ENCODE measurements at places on chromosomes 2 and 18. TPM values are rescaled to one million over a fixed set of nuclear protein-coding genes. Genes with fewer than 3 reads are reported as not detected.

GRCh38 chr18:59959606-59960005 is 59.8 kb downstream of the PMAIP1 start:
- no peak for DNase-seq

- DNase-seq: no peak
Measured at GRCh38 chr2:111904726-111905474, 6.5 kb downstream of the MERTK start.

DNA sequence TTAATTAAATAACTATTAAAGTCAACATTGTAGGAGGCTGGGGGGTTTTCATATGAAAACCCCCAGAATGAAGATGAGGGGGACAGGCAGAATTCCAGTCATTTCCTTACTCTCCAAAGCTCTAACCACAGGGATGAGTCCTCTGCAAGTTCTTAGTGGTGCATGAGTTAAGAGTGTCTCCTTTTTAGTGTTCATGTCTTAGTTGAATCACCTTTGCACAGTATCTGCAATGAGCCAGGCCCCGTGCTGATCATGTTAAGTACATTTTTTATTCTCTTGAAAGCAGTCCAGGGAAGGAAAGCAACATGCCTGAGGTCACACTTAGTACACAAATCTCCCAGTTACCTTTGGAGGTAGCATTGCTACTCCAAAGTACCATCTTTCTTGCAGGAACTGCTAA is 25.7 kb upstream of the MSGN1 start:
- no peak for DNase-seq

DNA sequence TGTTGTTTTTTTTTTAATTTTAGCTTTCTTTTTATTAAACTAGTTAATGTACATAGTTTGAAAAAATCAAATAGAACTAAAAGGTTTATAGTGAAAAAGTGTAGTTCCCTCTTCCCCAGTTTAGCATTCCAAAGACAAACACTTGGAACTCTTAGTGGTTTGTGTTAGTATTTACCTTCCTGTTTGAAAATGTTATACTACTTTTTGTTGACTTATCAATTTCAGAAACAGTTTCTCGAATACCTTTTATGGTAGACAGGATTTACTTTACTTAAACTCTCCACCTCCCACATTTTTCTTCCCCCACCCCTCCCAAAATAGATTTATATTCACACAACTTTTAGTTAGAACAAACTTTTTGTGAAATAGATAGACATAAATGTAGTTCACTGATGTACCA is 26.7 kb downstream of the PLEKHA3 start:
- DNase-seq: no peak

- no peak for DNase-seq
Measured at GRCh38 chr2:223474893-223475292, 127.3 kb downstream of the SCG2 start.

The SH3BP4 gene
- total RNA-seq: 58.6 TPM

- DNase-seq: no peak
Measured at GRCh38 chr2:151262629-151263028, 966 bp upstream of the RBM43 start.

DNA sequence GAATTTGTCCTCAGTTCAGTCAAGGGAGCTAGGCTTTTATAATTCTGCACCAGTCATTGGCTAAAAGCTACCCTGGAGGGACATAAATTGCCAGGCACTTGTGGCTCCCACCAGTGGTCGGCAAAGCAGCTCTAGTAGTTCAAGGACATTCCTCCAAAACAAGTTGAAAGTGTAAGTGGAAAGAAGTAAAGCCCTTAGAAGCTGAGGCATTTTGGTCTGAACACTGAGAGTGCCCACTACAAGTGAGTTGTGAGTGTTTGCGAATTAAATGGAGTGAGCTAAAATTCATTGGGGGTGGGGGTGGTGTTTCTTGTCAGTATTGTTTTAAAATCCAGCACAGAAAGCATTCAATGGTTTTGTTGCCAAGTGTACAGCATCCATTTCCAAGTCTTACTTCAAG is 879.9 kb upstream of the CDH2 start:
- DNase-seq: no peak

- DNase-seq: no peak
Measured at GRCh38 chr2:32452338-32453064, 95.7 kb downstream of the BIRC6 start.

The SEC11C gene
- total RNA-seq: 24.6 TPM

The LAMA3 gene
- total RNA-seq: 1.7 TPM

The RFX8 gene
- total RNA-seq: 5.0 TPM

The CRYGD gene
- not detected for total RNA-seq

GRCh38 chr18:34840256-34840826 is 130.2 kb downstream of the DTNA start:
- DNase-seq: no peak

DNA sequence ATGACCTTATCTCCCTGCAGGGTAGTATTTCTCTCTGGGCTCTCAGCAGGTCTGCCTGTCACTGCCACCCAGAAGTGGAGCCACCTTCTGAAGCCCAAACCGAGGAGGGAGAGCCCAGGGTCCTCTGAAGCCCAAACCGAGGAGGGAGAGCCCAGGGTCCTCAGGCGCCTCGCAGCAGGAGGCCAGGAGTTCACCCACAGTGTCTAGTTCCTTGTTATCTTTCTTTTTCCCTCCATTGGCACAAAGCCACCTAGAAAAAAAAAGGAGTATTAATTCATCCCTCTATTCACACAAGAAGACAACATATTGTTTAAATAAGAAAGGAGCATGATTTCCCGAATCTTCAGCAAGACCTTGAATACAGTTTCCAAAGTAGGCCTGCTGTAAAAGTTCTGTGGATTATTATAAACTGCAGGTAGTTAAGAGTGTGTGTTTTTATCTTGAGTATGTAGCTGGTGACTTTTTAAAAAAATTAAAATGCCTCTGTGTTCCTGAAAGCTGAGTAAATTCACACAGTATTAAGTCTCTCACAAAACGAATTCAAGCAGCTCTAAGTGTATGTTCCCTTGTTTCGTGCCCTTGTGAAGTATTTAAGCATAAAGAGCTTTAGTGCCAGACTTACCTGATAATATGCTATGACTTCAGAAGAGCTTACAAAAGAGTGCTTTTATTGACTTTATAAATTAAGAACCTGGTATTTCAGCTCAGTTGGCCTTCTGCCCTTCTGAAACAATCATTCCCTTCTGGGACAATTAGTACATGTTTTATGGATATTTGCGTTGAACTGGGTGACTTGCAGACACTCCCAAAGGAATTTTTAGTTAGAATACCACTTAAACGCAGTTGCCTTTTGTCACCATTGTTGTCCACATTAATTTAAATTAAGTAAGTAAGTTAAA is 11.7 kb upstream of the GRHL1 start:
- DNase-seq: no peak

The AQP12B gene
- total RNA-seq: not detected

The OSGEPL1 gene
- 4.2 TPM for total RNA-seq

DNA sequence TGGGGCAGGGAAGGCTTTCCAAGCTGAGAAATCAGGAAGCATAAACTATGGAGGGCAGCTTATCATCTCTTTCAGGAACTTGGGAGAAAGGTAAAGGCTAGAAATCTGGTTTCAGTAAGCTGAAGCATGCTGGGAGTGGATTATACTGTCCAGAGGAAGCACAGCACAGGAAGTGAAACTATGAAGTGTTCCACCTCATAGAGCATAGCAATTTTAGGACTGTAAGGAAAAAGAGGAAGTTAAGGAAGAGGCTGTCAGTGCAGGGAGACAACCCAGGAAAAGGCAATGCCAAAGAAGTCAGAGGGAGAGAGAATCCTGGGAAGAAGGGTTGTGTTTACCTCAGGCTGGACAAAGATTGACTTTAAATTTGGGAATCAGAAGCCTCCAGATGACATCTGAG is 51.9 kb downstream of the EFEMP1 start:
- DNase-seq: no peak

GRCh38 chr2:8491296-8492027 is 190.4 kb upstream of the ID2 start:
- DNase-seq: no peak

DNA sequence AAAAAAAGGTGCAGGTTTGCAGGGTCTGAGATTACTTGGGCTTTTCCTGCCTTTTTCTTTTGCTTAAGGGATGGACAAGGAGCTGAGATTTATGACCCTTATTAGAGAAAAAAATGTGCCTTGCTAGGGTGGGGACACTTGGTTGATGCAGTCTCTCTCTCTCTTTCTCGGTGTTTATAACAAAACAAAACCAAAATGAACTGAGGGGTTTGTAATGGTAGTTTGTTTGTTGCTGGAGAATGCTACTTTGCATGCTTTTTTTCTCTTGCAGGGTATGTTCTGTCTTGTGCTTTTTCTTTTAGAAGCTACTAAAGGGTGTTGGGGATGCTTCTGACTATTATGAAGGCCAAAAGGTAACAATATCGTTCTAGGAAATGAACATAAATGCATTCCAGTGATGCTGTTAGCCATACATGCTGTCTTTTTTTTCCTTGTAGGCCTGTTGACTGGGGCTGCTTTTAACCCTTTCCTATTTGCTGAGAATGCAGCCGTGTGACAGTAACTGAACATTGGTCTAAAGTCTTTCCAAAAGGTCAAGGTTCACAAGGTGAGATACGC is 435 bp downstream of the ZNF532 start:
- no peak for DNase-seq

DNA sequence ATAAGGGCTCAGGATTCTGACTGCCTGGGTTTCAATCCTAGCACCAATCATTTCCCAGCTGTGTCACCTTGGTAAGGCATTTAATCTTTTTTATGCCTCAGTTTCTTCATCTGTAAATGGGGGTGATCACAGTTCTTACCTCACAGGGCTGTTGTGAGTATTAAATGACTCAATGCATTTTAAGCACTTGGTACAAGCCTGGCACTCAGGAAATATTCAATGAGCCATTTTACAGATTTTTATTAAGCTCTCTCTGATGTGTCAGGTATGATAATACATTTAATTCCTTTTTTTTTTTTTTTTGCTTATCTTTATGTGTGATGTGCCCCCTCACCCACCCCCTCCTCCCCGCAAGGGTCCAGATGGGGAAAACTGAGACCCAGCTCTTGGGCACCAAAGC is 12.0 kb downstream of the SPEG start:
- DNase-seq: no peak

- DNase-seq: no peak
Measured at GRCh38 chr2:8116661-8117060, 565.2 kb upstream of the ID2 start.

DNA sequence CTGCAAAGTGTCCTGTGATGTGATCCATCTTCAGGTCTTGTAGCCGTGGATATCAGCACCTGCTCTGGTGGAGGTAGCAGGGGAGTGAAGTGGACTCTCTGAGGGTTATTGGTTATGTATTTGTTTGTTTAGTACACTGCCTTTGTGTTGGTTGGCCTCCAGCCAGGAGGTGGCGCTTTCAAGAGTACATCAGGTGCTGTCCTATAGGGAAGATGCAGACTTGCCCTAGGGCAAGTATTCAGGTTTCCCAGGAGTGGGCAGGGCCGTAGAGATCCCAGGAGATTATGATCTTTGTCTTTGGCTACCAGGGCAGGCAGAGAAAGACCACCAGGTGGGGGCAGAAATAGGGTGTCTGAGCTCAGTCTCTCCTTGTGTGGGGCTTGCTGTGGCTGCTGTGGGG is 411.8 kb downstream of the SOX11 start:
- no peak for DNase-seq

The GREB1L gene
- 105 TPM for total RNA-seq

GRCh38 chr18:8835521-8835953 is 130.2 kb downstream of the MTCL1 start:
- no peak for DNase-seq

The IL36G gene
- not detected for total RNA-seq

DNA sequence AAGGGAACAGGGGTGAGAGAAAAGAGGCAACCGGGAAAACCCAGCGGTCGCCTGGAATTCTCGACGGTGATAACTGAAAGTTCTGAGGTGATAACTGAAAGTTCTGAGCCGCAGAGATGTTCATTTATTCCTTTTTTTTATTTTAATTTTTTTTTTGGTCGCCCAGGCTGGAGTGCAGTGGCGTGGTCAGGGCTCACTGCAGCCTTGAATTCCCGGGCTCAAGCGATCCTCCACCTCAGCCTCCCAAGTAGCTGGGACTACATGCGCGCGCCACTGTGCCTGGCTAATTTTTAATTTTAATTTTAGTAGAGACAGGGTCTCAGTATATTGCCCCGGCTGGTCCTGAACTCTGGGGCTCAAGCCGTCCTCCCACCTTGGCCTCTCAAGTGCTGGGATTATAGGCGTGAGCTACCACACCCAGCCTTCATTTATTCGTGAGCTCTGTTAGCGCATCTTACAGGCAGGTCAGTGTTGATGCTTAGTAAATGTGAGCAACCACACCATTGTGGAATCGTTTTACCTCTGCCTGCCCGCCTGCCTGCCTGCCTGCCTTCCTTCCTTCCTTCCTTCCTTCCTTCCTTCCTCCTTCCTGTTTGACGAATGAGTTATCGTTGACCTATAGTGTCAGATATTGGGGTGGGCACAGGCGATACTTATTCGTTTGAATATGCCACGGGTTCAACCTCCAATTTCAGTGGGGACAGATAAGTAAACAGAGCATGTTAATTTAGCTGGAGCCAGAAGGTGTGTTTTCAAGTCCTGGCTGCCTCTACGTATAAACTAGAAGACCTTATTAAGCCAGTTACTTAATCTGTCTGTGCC is 557 bp upstream of the E2F6 start:
- DNase-seq: no peak

GRCh38 chr18:43277164-43277600 is at the start of gene SYT4:
TSS of gene SYT4 (minus strand) at chr18:43277490. CDS start at chr18:43277281, 209 bp downstream.
- DNase-seq: peak; percentile 77

DNA sequence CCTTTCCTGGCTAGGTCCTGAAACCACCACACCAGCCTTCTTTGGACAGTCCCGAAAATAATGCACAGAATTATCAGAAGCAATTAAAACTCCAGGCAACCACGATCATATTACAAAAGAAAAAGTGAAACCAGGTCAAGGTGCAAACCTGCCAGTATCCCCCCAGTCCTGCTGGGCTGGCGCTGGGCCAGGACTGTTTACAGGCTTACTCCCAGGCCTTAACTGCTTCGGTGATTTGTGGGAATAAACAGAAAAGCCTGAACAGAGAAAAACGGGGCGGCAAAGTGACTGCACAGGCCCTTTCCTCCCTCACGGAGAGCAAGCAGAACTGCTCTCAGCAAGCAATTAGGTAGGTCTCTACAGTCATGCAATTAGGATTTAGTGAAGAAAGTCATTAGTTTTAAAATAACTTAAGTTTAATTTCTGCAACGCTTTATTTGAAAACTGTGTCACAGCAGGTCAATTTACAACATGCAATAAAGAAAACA is 1.3 kb downstream of the HDAC4 start:
- no peak for DNase-seq

GRCh38 chr2:199602896-199603717 is 145.4 kb upstream of the SATB2 start:
- no peak for DNase-seq

Measured in endothelial cell (in vitro differentiated cells).